ENCODE measurements at places on chromosomes 4 and X.

GRCh38 chr4:21544955-21545354, 403.6 kb downstream of the KCNIP4 start:
- no peak for DNase-seq

GRCh38 chr4:17618926-17619325, 4.5 kb downstream of the MED28 start:
- DNase-seq: no peak

DNA sequence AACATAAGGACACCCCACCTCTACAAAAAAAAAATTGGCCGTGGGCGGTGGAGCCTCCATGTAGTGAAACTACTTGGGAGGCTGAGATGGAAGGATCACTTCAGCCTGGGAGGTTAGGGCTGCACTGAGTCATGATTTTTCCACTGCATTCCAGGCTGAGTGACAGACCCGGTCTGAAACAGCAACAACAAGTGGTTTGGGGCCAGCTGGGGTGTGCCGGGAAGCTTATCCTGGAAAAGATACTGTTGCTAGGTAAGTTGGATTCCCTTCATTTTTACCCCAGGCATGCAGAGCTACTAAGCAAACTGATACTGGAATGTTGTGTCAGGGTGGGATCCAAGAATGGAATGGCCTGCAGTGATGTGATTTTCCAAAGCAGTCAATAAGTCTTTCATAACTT, 57.0 kb downstream of the XAGE2 start:
- DNase-seq: no peak

DNA sequence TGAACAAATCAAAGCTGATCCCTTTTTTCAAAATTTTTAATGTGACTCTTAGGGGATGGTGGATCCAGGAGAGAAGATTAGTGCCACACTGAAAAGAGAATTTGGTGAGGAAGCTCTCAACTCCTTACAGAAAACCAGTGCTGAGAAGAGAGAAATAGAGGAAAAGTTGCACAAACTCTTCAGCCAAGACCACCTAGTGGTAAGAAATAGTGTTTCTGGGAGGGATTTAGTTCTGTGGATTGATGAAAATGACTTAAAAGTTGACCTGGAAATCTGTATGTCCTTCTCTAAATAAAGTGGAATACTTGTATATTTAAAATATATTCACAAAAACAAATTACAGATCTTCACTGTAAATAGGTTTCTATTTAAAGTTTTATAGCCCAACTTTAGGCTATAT, 29.2 kb downstream of the NUDT9 start:
- DNase-seq: no peak

DNA sequence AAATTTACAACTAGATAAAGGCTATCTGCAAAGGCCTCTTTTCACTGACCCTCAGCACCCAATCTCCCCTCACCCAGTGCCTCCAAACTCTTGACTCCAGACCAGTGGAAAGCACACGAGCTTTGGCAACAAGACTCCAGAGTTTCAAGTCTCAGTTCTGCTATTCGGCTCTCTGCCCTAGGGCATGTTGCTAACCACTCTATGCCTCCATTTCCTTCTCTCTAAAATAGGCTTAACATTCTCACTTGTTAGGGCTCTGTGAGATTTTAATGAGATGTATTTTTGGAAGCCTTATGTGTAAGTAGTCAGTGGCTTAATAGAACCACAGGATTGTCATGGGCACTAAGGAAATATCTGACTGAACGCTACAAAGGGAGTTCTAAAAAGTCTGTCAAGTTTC, 116.5 kb upstream of the IQCM start:
- DNase-seq: no peak

- DNase-seq: no peak
Observed at GRCh38 chr4:46081248-46081647, 42.6 kb downstream of the GABRG1 start.
